ENCODE measurements at places on chromosomes 3 and 15.
A peak's percentile ranks its signal among the peaks of the same experiment; 100 is the strongest.

- DNase-seq, result no peak
Measured at GRCh38 chr15:100018191-100018590, 285.0 kb upstream of the LYSMD4 start.

DNA sequence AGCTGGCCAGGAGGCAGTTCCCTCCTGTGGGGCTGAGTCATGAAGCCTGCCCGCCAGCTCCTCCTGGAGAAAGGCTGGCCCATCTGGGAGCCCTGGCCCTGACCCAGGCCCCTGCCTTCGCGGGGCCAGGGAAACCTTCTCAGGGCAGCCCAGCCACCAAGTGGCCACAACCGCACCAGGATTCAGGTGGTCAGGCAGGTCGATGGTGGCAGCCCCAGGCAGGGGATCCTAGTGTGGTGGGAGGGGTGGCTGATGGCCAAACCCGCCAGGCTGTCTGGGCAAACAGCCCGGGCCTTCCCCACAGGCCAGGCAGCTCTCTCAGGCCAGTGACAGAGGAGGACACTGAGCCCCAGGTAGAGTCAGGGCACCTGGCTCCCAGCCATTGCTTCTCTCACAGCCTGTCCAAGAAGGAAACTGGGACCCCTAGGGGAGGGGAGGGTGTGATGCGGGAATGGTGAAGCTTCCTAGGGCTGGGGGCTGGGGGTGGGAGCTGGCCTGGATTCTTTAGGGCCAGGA, 1.2 kb downstream of the TWF2 start:
- peak; percentile 90 for DNase-seq

GRCh38 chr3:27628026-27628750, 93.9 kb downstream of the EOMES start:
- DNase-seq, result no peak

- no peak for DNase-seq
Measured at GRCh38 chr3:99877031-99877579, 59.4 kb downstream of the CMSS1 start.

- DNase-seq, result no peak
Measured at GRCh38 chr15:97858296-97858695, 102.2 kb upstream of the ARRDC4 start.

DNA sequence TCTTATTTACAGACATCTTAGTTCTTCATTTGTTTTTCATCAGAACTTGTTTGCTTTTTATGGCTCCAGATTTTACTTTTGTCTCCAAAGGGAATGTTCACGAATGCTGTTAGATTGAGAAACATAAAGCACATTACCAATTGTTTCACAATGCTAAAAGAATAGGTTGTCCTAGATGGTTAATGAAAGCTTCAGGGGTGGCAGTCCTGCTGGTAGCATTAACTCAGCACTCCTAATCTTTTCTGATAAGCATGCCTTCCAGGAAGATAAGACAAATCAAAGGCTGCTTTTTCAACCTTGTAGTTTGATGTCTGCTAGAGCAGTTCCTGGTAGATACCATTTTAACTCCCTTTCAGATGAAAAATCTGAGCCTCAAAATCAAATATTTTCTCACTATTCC, 619.4 kb downstream of the PYDC2 start:
- no peak for DNase-seq

- DNase-seq, result no peak
Measured at GRCh38 chr3:14698601-14699244, 23.8 kb downstream of the C3orf20 start.

GRCh38 chr15:20340331-20340811, 201.2 kb downstream of the GOLGA6L6 start:
- no peak for DNase-seq

- DNase-seq, result no peak
Measured at GRCh38 chr3:181952929-181953328, 241.2 kb downstream of the SOX2 start.

- DNase-seq, result no peak
Measured at GRCh38 chr3:155553780-155554179, 191.1 kb downstream of the PLCH1 start.

DNA sequence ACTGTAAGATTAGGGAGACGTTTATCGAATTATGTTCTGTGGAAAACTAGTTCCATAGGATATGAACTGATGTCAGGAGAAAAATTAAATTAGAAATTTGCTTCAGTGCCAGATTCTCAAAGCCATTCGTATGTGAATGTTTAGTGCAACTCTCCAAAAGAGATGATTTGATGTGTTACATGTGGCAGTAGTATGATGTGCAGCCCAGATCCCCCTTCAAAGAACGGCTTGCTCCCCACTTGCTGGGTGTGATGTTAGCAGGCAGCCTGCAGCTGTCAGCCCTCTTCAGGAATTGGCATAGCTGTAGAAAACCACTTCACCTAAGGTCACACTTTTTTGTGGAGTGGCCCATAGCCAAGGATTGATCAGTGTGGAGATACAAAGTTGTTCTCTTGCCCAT, 127.0 kb upstream of the CCDC54 start:
- DNase-seq, result no peak

DNA sequence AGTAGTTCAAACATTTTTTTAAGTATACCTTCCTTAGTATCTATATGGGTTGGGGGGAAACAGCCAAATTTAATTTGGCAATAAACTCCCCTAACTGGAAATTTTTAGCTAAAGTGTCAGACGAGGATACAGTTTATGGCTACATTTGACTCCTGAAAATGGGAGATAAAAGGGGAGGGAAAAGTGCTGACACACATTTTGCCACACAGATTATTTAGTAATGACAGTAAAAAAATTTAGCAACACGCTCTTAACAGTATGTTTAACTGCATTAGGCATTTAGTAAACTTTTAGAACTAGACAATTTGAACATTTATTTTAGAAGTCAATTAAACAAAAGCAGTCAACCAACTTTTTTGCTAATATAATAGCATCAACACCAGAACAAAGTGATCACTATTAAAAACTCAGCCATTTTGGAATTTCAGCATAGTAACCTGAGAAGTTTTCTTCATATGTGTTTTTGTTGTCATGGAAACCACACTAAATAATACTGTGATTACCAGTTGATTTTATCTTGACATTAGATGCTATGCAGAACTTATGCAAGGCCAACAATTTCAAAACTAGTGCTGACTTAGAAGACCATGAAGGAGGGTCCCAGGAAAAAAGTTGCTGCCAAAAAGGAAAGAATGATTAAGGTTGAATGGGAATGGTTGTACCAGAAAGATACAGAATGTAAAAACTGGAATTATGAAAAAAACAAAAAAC, 47.0 kb upstream of the TFG start:
- no peak for DNase-seq

GRCh38 chr3:193884652-193885051, 251.3 kb upstream of the HES1 start:
- DNase-seq, result no peak

DNA sequence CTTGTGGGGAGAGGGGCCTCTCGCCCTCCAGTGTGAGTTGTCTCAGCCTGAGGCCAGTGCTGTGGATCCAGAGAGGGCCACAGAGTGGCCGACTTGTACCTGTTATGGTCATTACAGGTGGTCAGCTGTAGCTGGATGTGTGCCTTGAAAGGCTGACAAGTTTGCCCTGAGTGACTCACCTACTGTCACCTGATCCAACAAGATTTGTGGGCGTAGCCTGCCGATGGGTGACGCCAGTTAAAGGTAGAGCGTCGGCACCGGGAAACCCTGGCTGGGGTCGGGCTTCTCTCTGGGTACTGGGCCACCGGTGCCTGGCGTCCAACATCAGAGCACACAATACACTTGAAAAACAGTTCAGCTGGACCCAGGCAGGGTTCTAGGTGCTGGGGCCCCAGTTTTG, 2.8 kb upstream of the ISG20 start:
- no peak for DNase-seq

- DNase-seq, result no peak
Measured at GRCh38 chr3:195768831-195769303, 42.9 kb downstream of the MUC4 start.

- DNase-seq, result peak; percentile 65
Measured at GRCh38 chr3:32743934-32744333, 58.9 kb downstream of the CNOT10 start.

GRCh38 chr15:96460106-96460505, 129.6 kb downstream of the NR2F2 start:
- DNase-seq, result no peak

DNA sequence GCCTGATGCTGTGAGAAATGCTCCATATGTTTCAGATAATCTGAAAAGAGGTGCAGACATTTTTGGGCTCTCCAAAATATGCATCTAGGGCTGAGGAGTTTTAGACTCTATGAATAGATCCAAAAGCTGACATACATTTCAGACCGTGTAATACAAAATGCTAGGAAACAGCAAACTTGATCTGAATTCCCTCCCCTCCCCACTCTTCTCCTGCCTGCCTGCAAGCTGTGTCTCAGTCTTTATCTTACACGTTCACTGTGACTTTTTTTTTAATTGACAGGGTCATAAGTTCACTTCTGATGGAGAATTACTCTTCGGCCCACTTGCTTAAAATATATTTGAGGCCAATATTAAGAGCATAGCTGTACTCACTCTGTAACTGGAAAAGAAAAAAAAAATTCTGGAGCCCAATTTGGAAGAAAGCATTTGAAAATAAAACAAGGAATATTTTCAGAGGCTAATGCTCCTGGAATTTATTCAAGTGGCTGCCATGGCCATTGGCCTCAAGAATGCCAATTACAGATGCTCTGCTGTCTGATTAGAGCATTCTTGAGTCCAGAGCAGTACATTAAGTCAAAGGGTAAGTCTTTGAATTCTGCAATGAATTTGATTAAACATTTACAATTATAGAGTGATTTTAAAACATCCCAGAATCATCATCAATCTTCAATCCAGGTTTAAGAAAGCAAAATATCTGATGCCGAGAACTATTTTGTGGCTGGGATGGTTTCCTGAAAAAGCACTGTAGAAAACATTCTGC, 146.2 kb upstream of the SEMA6D start:
- peak; percentile 32 for DNase-seq

- no peak for DNase-seq
Measured at GRCh38 chr3:5466065-5466464, 278.6 kb downstream of the EDEM1 start.

DNA sequence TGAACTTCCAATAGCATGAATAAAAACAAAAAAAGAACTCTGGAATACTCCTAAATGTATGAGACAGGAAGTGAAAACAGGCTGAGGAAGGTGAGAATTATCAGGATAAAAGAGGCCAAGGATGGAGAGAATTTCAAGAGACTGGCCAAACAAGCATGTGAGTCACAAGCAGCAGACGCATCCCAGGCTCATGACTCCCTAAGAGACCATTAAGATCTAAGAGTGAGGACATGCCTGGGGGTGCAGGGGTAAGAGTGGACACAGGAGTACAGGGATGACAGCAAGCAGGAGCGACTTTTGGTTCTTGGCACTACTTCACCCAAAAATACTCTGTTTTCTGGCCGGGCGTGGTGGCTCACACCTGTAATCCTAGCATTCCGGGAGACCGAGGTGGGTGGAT, 7.1 kb downstream of the SCAMP2 start:
- peak; percentile 68 for DNase-seq

DNA sequence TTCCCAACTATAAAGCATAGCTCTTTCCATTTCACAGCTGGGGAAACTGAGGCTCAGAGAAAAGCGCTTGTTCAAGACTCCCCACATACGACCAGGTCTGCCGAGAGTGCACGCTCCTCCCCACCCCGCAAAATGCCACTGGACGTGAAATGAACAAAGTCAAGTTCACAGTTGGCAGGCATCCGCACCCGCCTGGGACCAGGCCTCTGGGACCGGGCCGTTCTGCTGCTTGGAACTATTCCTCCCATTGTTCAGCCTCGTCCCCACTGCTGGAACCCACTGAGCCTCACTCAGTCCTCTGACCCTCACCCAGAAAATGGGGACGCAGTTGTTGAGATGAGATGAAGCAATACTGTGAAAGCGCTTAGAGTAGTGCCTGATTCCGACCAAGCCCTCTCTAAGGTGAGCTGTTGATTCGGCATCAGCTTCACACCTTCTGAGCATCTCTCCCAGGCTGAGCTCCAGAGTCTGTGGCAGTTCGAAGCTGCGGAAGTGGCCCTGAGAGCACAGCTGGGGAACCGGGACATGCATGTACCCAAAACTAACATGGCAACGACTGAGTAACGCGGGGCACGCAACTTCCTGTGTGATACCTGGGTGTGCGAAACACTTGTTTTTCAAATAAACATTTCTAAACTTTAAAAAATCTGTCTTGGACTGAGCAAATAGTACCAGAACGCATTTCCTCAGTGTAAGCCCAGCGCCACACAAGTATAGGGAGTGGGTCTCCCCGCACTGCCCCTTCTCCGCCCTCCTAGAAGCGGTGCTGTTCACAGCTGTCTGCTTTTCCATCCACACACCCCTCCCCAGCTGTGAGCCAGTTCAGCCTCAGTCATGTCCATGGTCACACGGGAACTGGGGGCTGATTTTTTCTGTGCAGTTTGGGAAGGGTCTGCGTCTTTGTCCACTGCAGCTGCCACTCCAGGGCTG, 93.4 kb downstream of the CHSY1 start:
- DNase-seq, result no peak

DNA sequence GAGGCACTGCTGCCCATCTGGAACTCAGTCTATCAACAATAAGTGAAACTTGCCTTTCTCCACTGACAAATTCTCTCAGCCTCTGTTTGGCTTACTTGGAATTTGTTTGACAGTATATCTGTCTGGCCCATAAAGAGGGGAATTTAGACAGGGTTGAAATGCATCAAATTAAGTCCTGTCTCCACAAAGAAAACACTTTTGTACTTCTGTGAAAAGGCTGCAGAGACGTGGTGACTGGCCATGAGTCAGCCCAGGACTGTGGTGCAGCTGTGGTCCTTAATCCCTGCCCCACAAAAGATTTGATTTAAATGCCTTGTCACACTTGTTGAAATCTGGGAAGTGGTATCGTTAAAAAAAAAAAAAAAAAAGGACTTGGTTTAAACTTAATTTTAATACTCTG, 47.5 kb downstream of the RYR3 start:
- no peak for DNase-seq

- DNase-seq, result no peak
Measured at GRCh38 chr3:38653685-38654537, 4.4 kb upstream of the SCN5A start.

DNA sequence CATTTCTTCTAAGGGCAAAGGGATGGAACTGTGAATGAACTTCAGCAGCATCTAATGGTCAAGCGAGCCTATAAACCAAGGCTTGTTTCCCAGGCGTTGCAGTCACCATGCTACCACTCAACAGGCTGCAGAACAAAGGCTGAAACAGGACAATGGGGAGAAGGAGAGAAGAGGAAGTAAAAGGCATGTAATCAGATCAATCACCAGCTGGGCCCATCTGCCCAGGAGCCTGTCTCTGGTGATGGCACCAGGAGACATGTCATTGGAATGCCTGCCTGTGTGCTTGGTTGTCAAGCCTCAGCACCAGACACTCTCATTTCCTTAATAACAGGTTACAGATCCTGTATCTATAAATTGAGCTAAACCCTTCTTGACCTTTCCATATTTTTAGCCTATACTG, 81.7 kb upstream of the UMPS start:
- no peak for DNase-seq

GRCh38 chr15:33242669-33243191, 48.2 kb upstream of the FMN1 start:
- peak; percentile 12 for DNase-seq

DNA sequence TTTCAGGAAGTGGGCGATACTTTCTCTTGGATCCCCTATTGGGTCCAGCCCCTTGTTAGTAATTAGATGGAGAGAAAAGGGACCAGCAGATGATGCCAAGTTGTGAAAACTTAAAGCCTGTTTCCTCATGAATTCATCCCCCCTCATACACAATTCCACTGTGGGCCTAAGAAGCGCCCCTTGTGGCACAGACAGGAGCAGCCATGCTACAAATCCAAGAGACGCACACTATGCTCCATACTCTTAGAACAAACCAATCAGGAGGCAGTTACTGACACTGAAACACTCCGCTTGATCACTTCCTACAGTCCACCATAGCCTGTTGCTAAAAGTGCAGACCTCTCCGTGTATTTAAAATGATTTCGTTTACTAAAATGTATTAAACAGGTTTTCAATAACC, 111.3 kb upstream of the ARRDC4 start:
- no peak for DNase-seq
